Coronary artery (tissue), 2 donors: ENCODE measurements at places on chromosomes 7 and 10.

DNA sequence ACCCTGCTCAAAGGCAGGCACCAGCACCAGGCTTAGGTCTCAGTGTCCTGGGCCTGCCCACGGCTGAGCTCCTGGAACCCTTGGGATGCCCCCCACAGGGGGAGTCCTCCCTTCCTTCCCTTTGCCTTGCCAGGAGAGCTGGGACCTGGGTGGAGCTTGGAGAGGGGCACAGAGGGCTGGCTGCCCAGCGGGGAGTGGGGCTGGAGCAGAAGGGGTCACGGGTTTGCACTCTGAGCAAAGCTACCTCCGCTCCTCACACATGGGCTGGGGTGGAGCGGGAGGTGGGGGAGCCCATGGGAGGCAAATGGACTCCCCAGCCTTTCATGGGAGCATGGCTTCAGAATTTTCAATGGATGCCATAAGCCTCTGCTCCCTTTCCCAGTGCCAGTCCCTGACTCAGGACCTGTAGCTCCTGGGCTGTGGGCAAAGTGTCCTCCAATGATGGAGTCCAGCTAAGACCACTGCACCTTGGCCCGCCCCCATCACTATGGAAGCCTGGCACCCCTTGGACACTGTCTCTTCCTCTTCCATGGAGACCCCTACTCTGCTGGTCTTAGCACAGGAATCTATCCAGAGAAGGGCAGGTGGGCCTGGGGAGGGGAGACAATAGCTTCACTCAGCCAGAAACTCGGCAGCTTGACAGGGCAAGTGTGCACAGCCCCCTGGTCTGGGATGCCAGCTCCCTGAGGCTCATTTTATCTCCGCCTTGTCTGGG lies 39.9 kb downstream of the LDB3 start:
- DNase-seq = peak; percentile 72

- no peak for DNase-seq
Measured at GRCh38 chr7:141045842-141046620, 27.8 kb upstream of the TMEM178B start.

- no peak for DNase-seq
Measured at GRCh38 chr7:134520130-134520529, 7.2 kb upstream of the AKR1B10 start.

DNA sequence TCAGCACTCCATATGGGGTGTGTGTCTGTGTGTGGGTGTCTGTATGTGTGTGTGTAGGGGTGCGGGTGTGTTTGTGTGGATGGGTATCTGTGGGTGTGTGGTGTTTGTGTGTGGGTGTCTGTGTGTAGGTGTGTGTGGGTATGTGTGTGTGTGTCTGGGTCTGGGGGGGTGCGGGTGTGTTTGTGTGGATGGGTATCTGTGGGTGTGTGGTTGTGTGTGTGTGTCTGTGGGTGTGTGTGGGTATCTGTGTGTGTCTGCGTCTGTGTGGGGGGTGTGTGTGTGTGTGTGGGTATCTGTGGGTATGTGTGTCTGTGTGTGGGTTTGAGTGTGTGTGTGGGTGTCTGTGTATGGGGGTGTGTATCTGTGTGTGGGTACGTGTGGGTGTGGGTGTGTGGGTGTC lies 148.7 kb downstream of the RGS10 start:
- DNase-seq = no peak

GRCh38 chr10:96691761-96692160 lies 28.6 kb downstream of the PIK3AP1 start:
- DNase-seq = no peak

DNA sequence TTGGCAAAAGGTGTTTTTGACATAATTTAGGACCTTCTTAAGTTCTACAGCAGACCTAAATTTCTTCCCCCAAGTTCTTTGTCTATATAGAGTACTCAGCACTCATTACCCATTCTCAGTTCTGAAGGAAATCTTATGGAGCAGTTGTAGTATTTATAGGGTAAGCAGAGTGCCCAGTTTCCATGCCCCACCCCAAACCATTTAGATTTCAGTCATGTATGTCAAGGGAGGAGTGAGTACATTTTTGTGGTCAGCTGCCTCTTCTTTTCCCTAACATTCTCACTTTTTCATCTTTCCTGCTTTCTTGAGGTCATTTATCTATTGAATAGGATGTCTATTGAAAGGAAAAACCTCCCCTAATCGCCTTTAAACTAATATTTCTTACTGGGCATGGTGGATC lies 83.3 kb downstream of the KAT6B start:
- DNase-seq = no peak

GRCh38 chr7:68321076-68321639 lies 1277.1 kb upstream of the AUTS2 start:
- no peak for DNase-seq

GRCh38 chr10:98086837-98087708 lies 47.4 kb upstream of the R3HCC1L start:
- DNase-seq = no peak

GRCh38 chr10:43120116-43120928 lies 17.9 kb upstream of the CSGALNACT2 start:
- peak; percentile 60 for DNase-seq

- DNase-seq = no peak
Measured at GRCh38 chr10:97111615-97112014, 74.1 kb downstream of the SLIT1 start.

- DNase-seq = no peak
Measured at GRCh38 chr7:133053321-133053891, 28.5 kb downstream of the CHCHD3 start.

DNA sequence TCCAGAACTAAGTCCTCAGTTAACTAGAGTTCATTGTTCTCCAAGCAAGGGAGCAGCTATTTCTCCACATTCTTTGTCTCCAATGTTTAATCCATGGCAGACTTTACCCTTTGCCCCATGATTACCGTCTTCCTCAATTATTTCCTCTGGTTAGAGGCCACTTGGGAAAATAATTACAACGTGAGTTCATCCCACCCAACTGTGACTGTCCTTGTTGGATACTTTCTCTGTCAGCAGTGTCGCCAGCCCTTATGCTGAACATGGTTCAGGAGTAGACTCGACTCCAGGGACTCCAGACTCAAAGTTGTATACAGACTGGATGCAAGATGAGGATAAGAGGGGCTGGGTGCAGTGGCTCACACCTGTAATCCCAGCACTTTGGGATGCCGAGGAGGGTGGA lies 17.1 kb upstream of the SEPHS1 start:
- DNase-seq = no peak

DNA sequence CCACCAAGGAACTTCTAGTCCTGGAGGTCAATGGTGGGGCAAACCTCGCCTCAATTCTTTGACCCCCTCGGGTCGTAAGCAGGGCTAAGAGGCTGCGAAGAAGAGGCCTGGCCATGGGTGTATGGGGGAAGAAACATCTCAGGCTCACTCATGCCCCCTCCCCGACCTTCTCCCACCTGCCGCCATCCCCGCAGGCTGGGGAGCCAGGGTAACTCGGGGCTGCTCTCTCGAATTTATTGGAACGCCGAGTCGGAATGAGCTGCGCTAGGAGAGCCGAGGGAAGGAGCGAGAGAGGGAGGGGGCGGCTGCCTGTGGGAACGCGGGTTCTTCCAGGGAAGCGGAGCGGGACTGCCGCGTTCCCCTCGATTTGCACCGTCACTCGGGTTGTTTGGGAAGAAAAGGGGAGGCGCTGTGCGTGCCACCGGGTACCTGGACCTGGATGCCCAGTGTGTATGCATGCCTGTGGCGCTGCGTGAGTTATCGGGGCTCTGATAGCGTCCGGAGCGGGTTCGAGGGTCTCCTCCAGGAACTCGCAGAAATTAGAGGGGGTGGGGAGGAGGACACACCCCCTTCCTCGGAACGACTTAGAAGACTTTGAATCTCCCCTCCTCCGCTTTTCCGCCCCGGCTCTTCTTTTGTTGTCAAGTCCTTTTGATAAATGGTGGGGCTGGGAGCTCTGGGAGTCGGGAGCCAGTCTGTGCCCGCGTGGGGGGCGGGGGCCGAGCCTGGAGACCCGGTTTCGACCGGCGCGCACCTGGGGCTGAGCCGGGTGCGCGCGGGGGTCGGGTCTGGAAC lies 1.8 kb upstream of the ZNF503 start:
- DNase-seq = no peak

DNA sequence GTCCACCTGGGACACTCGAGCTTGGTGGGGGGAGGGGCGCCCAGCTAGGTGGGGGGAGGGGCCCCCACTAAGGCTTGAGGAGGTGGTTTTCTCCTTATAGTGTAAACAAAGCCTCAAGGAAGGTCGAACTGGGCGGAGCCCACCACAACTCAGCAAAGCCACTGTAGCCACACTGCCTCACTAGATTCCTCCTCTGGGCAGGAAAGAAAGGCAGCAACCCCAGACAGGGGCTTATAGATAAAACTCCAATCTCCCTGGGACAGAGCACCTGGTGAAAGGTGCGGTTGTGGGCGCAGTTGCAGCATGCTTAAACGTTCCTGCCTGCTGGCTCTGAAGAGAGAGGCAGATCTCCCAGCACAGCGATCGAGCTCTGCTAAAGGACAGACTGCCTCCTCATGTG lies 133.1 kb downstream of the SNX13 start:
- DNase-seq = no peak

DNA sequence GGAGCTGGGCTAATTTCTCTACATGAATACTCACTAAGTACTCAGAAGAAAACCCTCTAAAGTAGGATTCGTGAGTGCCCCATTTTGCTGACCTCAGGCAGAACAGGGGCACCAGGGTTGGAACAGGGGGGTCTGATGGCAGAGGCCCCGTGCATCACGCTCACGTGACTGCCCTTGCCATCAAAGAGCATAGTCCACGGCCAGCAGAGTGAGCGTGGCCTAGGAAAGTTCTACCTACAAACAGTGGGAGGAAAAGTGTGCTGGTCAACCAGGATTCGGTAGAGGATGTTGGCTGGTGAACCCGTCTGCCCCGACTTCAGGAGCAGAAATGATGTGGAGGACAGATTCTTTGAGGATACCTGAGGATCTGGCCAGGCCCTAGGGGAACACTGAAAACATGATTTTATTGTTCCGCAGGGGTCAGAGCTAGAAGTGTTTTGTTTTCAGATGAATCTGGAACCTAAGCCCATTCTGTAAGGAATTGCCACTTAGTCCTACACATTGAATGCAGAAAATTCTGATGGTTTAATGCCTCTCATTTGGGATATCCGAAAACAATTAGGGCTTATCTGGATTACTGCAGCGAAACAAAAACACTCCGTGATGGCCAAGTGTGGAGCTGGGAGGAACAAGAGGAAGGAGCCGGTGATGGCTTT lies 138.8 kb upstream of the SHH start:
- no peak for DNase-seq
